ENCODE measurements at places on chromosomes 16 and 17. TPM values are rescaled to one million over a fixed set of nuclear protein-coding genes. Genes with fewer than 3 reads are reported as not detected.

The KCNH6 gene
- not detected for total RNA-seq

The BLTP2 gene
- 57.2 TPM for total RNA-seq

The KIF2B gene
- not detected for total RNA-seq

The CDH11 gene
- 500 TPM for total RNA-seq

DNA sequence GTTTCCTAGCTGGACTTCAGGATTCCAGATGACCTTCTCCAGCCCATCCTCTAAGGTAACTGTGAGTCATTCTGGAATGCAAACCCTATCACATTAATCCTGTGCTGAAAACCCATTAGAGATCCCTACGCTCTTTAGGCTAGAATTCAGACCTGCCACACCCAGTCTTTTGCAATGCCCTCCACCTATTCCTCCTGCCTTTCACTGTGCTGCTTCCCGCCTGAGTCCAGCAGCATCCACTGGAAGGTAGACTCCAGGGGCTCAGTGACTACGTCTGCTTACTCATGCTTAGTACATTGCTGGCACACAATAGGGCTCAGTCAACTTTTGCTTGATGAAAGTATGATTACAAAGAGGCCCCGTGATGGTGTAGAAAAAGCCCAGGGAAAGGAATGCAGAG is 121.1 kb downstream of the SPACA3 start:
- H3K36me3 ChIP-seq, result no peaks in the 10 kb centered on the region
- H3K27ac ChIP-seq, result no peak overlapping the region
- H3K4me1 ChIP-seq, result no peaks in the 10 kb centered on the region
- no peak overlapping the region for H3K4me3 ChIP-seq

GRCh38 chr17:50465171-50465570 is 3.5 kb downstream of the CHAD start:
- H3K4me3 ChIP-seq, result no peak overlapping the region
- H3K27ac ChIP-seq, result no peak overlapping the region
- no peak for DNase-seq
- H3K27me3 ChIP-seq, result no peaks in the 10 kb centered on the region
- no peaks in the 10 kb centered on the region for H3K36me3 ChIP-seq

DNA sequence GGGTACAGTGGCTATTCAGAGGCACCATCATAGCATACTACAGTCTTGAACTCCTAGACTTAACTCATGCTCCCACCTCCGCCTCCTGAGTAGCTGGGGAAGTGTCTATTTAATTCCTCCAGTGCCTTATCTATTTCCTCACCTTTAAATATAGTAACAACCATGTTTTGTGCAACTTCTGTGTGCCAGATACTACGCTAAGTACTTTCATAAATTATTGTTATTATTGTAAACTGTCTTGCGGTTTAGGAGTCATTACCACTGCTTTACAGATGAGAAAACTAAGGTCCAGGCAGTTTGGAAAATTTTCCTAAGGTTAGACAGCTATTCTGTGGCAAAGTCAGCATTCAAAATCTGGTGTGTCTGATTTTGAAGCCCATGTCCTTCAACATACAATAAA is 359.1 kb upstream of the XYLT1 start:
- no peak overlapping the region for H3K27ac ChIP-seq
- H3K4me3 ChIP-seq, result no peak overlapping the region
- DNase-seq, result no peak
- H3K4me1 ChIP-seq, result no peaks in the 10 kb centered on the region
- no peaks in the 10 kb centered on the region for H3K27me3 ChIP-seq

DNA sequence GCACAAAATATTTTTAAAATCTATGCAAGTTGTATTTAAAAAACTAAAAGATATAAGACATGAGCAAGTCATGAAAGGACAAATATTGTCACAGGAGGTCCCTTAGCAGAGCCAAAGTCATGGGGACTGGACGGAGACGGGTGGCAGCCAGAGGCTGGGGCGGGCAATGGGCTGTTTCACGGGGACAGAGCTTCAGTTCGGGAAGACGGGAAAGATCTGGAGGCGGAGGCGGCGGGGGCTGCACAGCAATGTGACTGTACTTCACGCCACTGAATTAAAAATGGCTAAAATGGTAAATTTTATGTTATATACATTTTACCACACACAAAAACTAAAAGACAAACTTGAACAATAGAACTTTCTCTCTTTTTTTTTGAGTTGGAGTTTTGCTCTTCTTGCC is 60.0 kb upstream of the METRNL start:
- no peak overlapping the region for H3K27ac ChIP-seq
- H3K4me3 ChIP-seq, result no peak overlapping the region
- H3K4me1 ChIP-seq, result no peaks in the 10 kb centered on the region
- H3K36me3 ChIP-seq, result no peaks in the 10 kb centered on the region
- DNase-seq, result no peak

- H3K4me1 ChIP-seq, result no peaks in the 10 kb centered on the region
- no peaks in the 10 kb centered on the region for H3K27me3 ChIP-seq
- H3K27ac ChIP-seq, result no peak overlapping the region
- H3K4me3 ChIP-seq, result no peak overlapping the region
Measured at GRCh38 chr17:78665952-78666920, 89.0 kb upstream of the DNAH17 start.

DNA sequence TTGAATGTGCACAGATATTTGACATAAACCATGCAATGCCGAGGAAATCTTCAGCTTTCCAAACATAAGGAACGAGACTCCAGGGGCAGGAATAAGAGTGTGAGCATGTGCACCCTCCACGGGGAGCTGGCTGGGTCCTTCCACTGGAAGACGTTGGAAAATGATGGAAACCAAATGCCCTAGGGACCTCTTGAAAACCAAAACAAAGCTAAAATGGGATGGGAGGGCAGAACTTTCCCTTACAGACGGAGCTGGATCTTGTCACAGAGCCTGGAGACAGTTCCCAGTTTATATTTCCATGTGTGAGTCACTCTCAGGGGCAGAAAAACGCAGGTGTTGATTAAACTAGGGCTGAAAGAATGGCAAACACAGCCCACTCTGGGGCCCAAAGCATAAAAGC is 34.4 kb upstream of the DNAH17 start:
- H3K4me1 ChIP-seq, result no peaks in the 10 kb centered on the region
- H3K4me3 ChIP-seq, result no peak overlapping the region
- H3K36me3 ChIP-seq, result no peaks in the 10 kb centered on the region
- H3K27me3 ChIP-seq, result no peaks in the 10 kb centered on the region

GRCh38 chr17:39205112-39205526 is 5.0 kb downstream of the RPL19 start:
- no peak overlapping the region for H3K4me3 ChIP-seq
- no peaks in the 10 kb centered on the region for H3K27me3 ChIP-seq
- no peaks in the 10 kb centered on the region for H3K36me3 ChIP-seq
- DNase-seq, result no peak
- H3K4me1 ChIP-seq, result peaks cover 10% of the 10 kb centered on the region

GRCh38 chr17:58587713-58588117 is 73.3 kb upstream of the MTMR4 start:
- no peaks in the 10 kb centered on the region for H3K4me1 ChIP-seq
- H3K36me3 ChIP-seq, result no peaks in the 10 kb centered on the region
- H3K27ac ChIP-seq, result no peak overlapping the region
- H3K27me3 ChIP-seq, result no peaks in the 10 kb centered on the region
- no peak overlapping the region for H3K4me3 ChIP-seq

DNA sequence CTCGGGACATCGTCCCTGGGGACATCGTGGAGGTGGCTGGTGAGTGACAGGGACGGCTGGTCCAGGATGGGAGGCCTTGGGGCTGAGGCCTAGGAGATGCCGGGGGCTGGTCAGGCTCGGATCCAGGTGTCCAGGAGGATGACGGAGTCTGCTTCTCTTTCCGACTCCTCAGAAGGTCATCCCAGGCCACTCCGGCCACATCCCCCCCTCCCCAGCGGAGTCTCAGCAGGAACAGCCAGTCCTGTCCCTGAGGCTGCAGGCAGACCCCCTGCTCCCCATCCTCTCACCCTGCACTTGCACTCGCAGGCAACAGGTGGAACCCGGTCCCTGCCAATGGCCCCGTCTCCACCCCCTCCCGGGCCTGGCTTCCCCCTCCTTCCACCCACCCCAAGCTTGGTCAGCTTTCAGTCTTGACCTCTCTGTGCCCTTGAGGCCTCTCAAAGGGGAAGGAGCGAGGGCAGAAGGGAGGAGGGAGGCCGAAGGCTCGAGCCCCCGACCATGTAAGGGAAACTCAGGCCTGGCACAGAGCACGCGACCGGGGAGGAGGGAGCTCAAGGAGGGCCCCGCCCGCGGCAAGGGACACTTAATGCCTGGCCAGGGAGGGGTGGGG is 4.4 kb downstream of the ATP2A1 start:
- no peaks in the 10 kb centered on the region for H3K27me3 ChIP-seq
- H3K4me3 ChIP-seq, result no peak overlapping the region
- no peak for DNase-seq
- H3K36me3 ChIP-seq, result no peaks in the 10 kb centered on the region
- peaks cover 7% of the 10 kb centered on the region for H3K4me1 ChIP-seq

DNA sequence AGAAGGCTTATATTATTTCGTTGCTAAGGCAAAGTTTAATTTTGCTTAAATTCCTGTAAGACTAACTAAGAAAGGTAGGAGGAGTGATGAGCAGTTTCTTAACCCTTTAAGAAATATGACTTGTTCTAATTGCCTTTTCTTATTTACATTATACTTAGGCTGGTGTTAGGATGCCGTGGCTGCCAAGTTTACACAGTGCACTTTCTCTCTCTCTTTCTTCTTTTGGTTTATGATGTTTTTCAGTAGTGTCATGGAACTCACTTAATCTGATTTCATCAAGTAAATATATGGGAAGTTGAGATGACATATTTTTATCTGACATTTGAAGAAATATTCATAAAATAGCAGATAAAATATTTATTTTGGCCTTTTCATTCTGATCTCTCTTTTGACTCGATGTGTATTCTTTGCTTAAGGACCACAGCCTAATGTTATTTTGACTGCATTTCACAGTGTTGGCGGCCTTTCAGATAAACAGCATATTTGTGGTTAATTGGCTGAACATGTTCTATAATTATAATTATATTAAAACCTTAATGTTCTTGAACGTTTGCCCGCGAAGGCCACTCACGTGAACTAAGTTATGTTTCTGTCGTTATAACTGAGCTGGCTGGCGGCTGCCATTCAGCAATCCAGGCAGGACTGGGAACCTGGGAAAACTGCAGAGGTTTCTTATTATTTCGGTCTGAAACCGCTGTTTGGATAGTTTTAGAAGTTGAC is 191.6 kb downstream of the WWOX start:
- peak; percentile 42 for DNase-seq
- peaks cover 3% of the 10 kb centered on the region for H3K4me1 ChIP-seq
- no peak overlapping the region for H3K27ac ChIP-seq
- no peaks in the 10 kb centered on the region for H3K27me3 ChIP-seq

DNA sequence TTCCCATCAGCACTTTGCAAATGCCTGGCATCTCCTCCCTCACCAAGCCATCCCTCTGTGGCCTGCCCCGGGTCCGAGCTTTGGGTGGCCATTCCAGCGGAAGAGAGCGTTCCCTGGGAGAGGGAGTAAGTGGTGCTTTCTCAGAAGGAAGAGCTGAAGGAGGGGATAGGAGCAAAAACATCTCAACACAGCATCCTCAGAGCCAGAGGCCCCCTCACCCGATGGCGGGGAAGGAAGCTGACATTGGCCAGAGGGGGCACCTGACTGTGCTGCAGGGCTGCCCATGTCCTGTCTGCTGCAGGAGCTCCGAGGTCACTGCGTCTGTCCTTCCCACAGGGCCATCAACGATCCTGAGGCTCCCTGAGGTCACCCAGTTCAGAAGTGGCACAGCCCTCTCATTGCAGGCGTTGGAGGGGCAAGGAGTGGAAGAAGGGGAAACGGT is 427 bp upstream of the TLCD3B start:
- DNase-seq, result no peak
- no peaks in the 10 kb centered on the region for H3K36me3 ChIP-seq
- H3K4me1 ChIP-seq, result no peaks in the 10 kb centered on the region
- H3K4me3 ChIP-seq, result no peak overlapping the region

DNA sequence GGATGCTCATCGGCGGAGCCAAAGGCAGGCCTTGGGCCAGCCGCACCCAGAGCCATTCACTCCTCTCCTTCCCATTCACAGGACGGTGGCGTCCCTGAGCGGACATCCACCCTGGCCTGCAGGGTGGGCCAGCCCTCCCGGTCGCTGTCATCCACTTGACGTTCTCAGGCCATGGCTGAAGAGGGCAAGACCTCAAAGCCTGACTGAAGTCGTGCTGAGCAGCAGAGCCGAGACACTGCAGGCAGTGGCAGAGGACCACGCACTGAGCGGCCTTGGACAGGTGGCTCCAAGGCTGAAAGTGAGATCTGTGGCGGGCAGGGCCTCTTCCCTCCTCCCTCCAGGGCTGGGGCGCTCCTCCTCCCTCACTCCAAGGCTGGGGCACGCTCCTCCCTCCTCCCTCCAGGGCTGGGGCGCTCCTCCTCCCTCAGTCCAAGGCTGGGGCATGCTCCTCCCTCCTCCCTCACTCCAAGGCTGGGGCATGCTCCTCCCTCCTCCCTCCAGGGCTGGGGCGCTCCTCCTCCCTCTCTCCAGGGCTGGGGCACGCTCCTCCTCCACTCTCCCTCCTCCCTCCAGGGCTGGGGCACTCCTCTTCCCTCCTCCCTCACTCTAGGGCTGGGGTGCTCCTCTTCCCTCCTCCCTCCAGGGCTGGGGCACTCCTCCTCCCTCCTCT is 24.1 kb downstream of the GNPTG start:
- no peak overlapping the region for H3K4me3 ChIP-seq
- H3K36me3 ChIP-seq, result no peaks in the 10 kb centered on the region
- H3K4me1 ChIP-seq, result peaks cover 5% of the 10 kb centered on the region

DNA sequence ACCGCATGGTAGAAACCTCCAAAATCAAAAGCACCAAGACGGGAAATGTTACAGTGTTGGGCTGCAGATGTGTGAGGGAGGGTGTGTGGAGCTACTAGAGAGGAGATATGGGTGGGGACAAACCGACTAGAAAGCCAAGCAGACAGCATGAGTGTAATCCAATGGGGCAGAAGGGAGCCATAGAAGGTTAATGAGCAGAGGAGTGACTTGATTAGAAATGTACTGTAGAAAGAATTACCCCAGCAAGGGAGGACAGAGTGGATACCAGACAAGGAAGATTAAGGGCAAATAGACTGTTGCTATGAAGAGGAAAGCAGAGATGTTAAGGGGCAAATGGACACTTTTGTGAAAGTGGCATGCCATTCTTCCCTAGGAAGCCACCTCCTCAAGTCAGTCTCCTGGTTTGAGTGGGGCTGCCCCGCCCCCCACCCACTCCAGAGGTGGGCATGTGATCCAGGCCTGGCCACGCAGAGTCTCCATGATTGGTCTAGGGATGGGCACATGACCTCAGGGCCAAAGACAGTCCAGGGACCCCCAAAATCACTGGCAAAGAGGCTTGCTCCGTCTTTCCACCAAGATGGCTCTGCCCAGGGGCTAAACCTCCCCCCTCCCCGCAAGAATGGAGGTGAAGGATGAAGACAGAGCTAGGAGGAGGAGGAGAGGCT is 4.3 kb downstream of the COTL1 start:
- H3K4me1 ChIP-seq, result peaks cover 25% of the 10 kb centered on the region
- H3K36me3 ChIP-seq, result no peaks in the 10 kb centered on the region
